B cell (primary cell): ENCODE measurements at places on chromosomes 5 and 9. TPM values are rescaled to one million over a fixed set of nuclear protein-coding genes. Genes with fewer than 3 reads are reported as not detected.

Gene CDH9
- not detected in 2 replicates for total RNA-seq

DNA sequence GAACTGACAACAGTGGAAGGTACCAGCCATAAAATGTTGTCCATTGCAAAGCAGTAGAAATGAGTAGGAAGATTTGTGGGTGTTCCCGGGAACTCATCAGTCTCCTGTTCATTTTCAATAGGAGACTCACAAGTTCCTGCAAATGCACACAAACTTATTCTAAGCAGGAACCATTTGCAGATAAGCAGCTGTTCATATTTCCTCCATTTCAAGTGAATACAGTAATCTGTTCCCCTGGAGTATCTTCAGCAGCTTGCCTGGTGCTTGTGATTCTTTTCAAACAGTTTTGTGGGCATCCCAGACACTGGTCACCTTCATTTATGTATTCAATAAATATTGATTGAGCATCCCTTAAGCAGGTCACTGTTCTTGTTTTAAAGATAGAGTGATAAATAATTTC, 1315.5 kb upstream of the C9orf72 start:
- no peak overlapping the region for H3K4me3 ChIP-seq
- no peaks in the 10 kb centered on the region for H3K27me3 ChIP-seq
- no peak for DNase-seq
- no peaks in the 10 kb centered on the region for H3K4me1 ChIP-seq
- no peak overlapping the region for H3K27ac ChIP-seq

GRCh38 chr5:173103411-173103810, 40.9 kb upstream of the BNIP1 start:
- DNase-seq, result no peak
- no peaks in the 10 kb centered on the region for H3K4me1 ChIP-seq
- no peaks in the 10 kb centered on the region for H3K27me3 ChIP-seq

GRCh38 chr5:80184235-80185023, 71.4 kb downstream of the SERINC5 start:
- DNase-seq, result no peak
- no peaks in the 10 kb centered on the region for H3K27me3 ChIP-seq
- no peak overlapping the region for H3K4me3 ChIP-seq
- H3K36me3 ChIP-seq, result no peaks in the 10 kb centered on the region
